ENCODE measurements at places on chromosomes 2 and 18.

GRCh38 chr2:113162173-113162572 lies 11.6 kb upstream of the PSD4 start:
- no peak for DNase-seq

DNA sequence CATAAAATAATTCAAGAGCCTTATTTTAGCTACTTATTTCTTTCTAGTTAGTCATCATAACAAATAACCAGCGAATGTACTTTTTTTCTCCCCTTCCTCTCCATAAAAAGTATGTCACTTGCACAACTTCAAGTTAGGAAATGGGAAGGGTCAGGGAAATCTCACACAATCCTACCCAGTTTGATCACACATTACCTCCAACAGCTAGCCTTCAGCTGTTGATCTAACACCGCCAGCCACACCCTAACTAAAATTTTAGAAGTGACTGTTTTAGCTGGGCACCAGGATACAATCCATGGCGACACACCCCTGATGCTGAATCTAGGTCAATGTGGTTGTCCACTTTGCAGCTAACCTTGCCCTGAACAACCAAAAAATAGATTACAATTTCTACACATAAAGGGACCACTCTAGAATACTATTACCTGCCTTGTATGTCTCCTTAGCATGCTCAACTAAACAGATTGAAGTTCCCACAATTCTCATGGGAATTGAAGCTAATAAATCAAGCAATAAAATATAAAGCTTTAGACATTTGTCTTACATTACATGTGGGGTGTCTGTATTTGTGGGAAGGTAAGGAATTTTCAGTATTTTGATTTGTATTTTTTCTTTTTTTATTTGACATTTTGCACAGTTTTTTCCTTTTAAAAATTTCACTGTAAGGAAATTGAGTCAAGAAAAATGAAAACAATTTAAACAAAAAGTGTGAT lies 7.3 kb upstream of the COL3A1 start:
- no peak for DNase-seq

GRCh38 chr2:9753276-9753600 lies 90.0 kb upstream of the TAF1B start:
- DNase-seq: no peak

- DNase-seq: no peak
Observed at GRCh38 chr2:215436705-215437565, 1.1 kb upstream of the FN1 start.

- DNase-seq: no peak
Observed at GRCh38 chr2:5742126-5742525, 49.9 kb downstream of the SOX11 start.

- DNase-seq: no peak
Observed at GRCh38 chr18:63146828-63147409, 172.7 kb downstream of the BCL2 start.

- DNase-seq: peak; percentile 56
Observed at GRCh38 chr2:230219419-230220331, at the start of gene SP110. Gene SP110, minus strand, starts transcription at chr2:230219984. Its CDS starts 3,057 bp downstream, at chr2:230216927.

GRCh38 chr18:2172881-2173280 lies 398.4 kb downstream of the METTL4 start:
- no peak for DNase-seq

GRCh38 chr2:15582710-15583357 lies 8.8 kb upstream of the DDX1 start:
- no peak for DNase-seq

GRCh38 chr18:10054366-10054765 lies 140.6 kb downstream of the VAPA start:
- no peak for DNase-seq

DNA sequence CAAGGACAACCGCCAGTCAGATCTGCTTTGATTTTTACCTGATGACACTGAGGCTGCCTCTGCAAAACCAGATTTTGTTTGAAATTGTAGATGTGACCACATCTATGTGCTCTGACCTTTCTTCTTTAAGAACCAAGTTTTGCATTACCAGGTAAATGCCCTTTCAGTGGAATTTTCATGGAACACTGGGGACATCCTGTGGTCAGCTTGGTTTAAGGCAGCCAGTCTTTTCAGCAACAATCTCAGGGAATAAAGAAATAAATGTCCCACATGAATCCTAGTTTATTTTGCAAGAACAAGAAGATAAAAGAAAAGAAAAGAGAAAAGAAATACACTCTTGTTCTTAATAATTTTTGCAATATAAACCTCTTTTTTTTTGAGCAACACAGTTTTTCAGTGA lies 90.6 kb downstream of the POU3F3 start:
- peak; percentile 25 for DNase-seq

GRCh38 chr2:48169141-48169592 lies 262.9 kb upstream of the FBXO11 start:
- no peak for DNase-seq

All from HuH-7 (cell line).